ENCODE measurements at places on chromosomes 5 and 9.

DNA sequence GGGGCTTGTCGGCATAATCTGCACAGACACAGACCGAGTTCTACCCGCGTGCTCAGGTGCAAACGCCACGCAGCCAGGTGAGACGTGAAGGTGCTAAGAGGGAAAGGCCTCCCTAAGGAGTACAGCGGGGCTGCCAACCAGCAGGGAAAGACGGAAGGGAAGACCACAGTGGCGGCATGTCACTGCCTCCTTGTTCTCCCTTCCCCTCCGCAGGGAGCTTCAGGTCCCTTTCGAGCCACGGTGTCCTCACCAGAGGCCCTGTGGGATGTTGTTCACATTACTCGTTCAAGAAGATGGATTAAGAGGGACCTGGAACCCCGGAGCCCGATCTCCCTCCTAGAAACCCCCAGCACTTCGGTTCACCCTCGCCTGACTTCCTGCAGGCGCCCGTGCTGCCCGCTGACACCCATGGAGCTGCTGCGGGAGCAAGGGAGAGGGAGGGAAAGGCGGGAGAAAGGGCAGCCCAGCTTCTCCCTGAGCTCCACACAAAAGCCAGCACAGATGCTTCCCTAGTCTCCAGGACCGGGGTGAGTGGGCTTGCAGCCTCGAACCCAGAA lies 686 bp downstream of the BRD9 start:
- peak; percentile 56 for DNase-seq

- no peak for DNase-seq
Measured at GRCh38 chr5:36177154-36177553, 25.2 kb downstream of the SKP2 start.

- DNase-seq: no peak
Measured at GRCh38 chr9:137372693-137373610, 50.0 kb downstream of the EXD3 start.

GRCh38 chr9:81490605-81491331 lies 198.6 kb downstream of the TLE1 start:
- DNase-seq: no peak

GRCh38 chr9:114619191-114619761 lies 8.2 kb downstream of the TMEM268 start:
- DNase-seq: no peak
